Esophagus mucosa (tissue), 1 donor: ENCODE measurements at places on chromosomes 2 and 18.

- ATAC-seq: peak; percentile 17
Measured at GRCh38 chr2:43268066-43268953, 41.9 kb upstream of the ZFP36L2 start.

GRCh38 chr2:232491139-232491780 is 3.6 kb upstream of the ECEL1 start:
- ATAC-seq: no peak

- no peak for ATAC-seq
Measured at GRCh38 chr2:69095305-69095704, 82.3 kb downstream of the ANTXR1 start.

- ATAC-seq: no peak
Measured at GRCh38 chr2:85648619-85649018, 19.4 kb downstream of the SFTPB start.

- ATAC-seq: no peak
Measured at GRCh38 chr18:10403708-10404107, 50.7 kb upstream of the APCDD1 start.

- ATAC-seq: no peak
Measured at GRCh38 chr18:77203071-77203470, 46.6 kb upstream of the GALR1 start.

DNA sequence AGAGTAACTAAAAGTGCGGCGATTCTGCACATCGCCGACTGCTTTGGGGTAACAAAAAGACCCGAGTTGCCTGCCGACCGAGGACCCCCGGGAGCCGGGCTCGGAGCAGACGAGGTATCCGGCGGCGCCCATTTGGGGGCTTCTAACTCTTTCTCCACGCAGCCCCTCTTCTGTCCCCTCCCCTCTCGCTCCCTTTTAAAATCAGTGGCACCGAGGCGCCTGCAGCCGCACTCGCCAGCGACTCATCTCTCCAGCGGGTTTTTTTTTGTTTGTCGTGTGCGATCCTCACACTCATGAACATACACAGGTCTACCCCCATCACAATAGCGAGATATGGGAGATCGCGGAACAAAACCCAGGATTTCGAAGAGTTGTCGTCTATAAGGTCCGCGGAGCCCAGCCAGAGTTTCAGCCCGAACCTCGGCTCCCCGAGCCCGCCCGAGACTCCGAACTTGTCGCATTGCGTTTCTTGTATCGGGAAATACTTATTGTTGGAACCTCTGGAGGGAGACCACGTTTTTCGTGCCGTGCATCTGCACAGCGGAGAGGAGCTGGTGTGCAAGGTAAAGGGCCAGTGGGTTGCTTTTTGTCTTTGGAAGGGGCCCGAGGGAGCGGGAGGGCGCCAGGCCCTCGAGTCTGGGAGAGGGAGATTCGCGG is 1.4 kb downstream of the TRIB2 start:
- no peak for ATAC-seq

- no peak for ATAC-seq
Measured at GRCh38 chr2:44542520-44542919, 180.8 kb downstream of the CAMKMT start.

- peak; percentile 18 for ATAC-seq
Measured at GRCh38 chr2:240478346-240479110, 43.1 kb downstream of the GPC1 start.

DNA sequence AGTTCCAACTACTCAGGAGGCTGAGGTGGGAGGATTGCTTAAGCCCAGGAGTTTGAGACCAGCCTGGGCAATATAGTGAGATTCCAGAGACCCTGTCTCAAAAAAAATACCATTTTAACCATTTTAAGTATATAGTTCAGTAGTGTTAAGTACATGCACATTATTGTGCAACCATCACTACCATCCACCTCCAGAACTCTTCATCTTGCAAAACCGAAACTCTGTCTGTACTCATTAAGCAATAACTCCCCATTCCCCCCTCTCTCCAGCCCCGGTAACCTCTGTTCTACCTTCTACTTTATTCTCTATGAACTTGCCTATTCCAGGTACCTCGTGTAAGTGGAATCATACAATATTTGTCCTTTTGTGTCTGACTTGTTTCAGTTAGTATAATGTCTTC is 86.4 kb downstream of the GFPT1 start:
- ATAC-seq: no peak

- ATAC-seq: no peak
Measured at GRCh38 chr2:239559417-239560261, 158.8 kb upstream of the HDAC4 start.

- no peak for ATAC-seq
Measured at GRCh38 chr2:55883357-55883756, 40.2 kb downstream of the EFEMP1 start.

DNA sequence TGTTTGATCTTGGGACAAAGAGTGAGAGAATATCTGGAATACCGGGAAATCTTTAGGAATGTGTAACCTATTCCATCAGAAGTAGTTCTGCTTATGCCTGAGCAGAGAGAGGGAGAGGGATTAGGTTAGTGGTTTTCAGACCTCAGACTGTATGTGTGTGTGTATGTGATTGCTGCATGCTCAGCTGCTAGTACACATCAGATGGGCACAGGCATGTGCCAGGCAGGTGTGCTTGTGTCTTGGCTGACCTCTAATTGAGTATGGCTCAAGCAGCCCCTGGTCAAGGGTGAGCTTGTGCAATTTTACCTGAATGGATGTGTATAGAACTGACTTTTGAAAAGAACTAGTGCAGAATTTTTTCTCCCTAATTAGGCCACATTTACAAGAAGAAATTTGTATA is 91.2 kb downstream of the INSIG2 start:
- ATAC-seq: no peak

GRCh38 chr2:66439812-66440542 is 5.1 kb downstream of the MEIS1 start:
- no peak for ATAC-seq

- ATAC-seq: no peak
Measured at GRCh38 chr2:171763602-171764001, 76.3 kb downstream of the DYNC1I2 start.

DNA sequence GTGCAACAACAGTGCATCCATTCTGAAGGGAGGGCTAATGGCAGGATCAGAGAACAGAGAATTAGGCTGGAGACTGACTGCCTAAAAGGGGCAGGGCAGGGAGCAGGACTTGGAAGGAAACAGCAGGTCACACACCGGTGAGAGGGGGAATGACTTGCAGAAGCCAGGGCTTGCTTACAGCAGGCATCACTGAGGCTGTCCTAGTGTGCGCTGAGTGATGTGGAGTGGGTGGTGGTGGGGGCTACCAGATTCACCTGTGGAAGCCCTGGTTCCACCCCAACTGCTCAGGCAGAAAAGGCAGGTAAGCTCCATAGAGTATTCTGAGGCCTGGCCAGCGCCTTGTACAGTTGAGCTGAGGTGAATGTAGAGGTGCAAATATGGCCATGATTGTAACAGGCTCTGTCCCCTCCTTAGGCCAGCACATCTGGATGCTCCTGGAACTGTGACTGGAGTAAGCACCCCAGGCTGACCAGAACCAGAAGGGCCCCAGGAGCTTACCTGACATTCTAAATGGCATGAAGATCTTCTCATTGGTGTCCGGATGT is 49.4 kb downstream of the SFXN5 start:
- no peak for ATAC-seq

- no peak for ATAC-seq
Measured at GRCh38 chr2:142270291-142270690, 139.5 kb upstream of the LRP1B start.

- no peak for ATAC-seq
Measured at GRCh38 chr18:76956648-76957047, 134.3 kb downstream of the ZNF236 start.

- no peak for ATAC-seq
Measured at GRCh38 chr2:205571360-205571959, 110.8 kb upstream of the NRP2 start.

- no peak for ATAC-seq
Measured at GRCh38 chr18:67023059-67023458, 419.2 kb upstream of the CDH19 start.

DNA sequence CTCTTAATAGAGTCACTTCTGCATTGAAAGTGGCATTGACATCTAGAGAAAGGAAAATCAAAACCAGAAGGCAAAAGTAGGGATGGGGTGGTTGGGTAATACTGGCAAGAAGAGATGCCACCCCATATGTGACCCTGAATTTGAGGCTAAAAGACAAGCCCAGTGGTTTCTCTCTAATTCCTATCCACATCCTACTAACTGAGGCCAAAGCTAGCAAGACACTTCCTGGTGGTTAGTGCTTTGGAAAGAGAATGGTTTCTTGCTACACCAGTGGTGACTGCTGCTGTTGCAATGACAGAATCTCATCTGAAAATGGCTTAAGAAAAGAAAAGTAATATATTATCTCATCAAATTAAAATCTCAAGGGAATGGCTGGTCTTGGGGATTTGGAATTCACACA is 640.6 kb downstream of the EPHA4 start:
- no peak for ATAC-seq

- ATAC-seq: no peak
Measured at GRCh38 chr2:51085420-51086068, 53.6 kb upstream of the NRXN1 start.

- no peak for ATAC-seq
Measured at GRCh38 chr18:65994302-65994701, 243.5 kb downstream of the CDH7 start.

GRCh38 chr2:132562245-132562644 is 107.8 kb downstream of the LYPD1 start:
- ATAC-seq: no peak

GRCh38 chr18:70250781-70251180 is 38.1 kb upstream of the SOCS6 start:
- no peak for ATAC-seq

GRCh38 chr2:181004647-181005325 is 24.4 kb downstream of the UBE2E3 start:
- no peak for ATAC-seq

DNA sequence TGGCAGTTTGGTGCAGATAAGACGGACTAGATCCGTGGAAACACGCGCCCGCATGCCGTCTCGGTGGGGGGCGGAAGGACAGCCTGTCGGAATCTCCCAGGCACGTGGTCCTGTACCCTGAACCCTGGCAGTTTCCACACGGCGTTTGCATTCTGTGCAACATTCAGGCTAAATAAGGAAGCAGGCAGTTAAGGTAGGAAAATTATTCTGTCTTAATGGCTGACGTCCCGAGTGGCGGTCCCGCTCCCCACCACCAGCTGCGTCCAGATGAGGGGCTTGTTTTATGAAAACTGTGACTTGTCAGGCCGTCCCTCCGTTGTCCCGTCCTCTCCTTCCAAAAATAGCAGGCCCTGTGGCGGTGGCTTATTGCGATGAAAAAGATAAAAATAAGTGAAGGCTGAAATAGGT is 120.2 kb downstream of the NFATC1 start:
- no peak for ATAC-seq

DNA sequence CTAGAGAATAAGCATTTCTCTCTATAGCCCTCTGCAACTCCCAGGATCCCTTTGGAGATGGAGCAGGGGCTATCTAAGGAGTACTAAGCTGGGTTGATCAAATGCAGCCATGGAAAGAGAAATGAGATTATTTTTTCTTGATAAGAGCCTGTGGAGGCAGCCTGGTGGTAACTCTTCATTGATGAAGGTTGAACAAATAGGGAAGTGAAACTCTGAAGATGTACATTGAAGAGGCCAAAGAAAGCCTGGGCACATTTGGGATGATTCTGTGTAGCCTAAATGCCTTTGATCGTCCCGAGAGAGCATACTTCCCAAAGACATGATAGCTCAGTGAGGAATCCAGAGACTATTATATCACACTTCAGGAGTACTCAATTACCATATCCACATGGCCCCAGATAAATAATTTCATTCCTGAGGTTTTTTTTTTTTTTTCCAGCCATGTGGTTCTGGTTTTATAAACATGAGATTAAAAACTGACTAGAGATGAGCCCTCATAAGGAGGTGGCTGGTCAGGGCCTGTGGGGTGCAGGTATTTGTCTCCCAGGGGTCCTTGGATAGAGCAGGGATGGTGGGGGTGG is 192.5 kb downstream of the TPGS2 start:
- ATAC-seq: no peak

DNA sequence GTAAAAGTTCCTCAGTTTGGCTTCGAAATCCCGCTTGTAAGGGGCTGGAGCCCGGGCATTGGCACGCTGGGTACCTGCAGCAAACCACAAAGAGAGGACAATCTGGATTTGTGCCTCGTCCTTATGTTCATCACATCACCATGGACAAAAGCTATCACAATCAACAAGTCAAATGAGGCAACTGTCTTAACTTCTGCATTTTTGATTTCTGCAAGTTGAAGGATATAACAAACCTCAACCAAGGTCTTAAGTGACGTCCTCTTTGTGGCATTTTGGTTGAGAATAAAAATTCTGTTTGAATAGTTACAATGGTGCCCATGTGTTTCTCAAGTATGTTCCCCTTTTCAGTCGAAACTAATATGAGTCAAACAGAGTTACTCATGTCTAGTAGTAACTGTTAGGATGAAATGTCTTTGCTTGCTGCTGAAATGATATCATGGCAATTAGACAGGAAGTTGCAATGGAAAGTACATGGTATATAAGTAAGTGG is 70.8 kb upstream of the STK17B start:
- ATAC-seq: peak; percentile 64

DNA sequence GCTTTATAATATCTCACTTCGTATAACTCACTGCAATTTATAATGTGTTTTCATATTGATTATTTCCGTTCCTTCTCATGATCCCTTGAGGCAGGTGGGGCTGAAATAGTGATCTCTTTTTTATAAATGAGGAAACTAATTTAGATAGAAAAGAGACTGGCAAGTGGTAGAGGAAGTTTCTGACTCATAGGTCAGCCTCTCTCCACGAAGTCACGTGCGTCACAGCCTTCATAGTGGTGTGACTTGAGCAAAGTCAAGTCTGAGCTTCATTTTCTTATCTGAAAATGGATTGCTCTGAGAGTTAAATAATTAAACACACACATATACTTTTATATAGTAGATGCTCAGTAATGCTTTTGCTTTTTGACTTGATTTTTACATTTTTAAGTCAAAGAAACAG is 19.9 kb downstream of the ABCG5 start:
- ATAC-seq: peak; percentile 59

GRCh38 chr2:237200462-237200861 is 114.8 kb downstream of the COPS8 start:
- no peak for ATAC-seq

DNA sequence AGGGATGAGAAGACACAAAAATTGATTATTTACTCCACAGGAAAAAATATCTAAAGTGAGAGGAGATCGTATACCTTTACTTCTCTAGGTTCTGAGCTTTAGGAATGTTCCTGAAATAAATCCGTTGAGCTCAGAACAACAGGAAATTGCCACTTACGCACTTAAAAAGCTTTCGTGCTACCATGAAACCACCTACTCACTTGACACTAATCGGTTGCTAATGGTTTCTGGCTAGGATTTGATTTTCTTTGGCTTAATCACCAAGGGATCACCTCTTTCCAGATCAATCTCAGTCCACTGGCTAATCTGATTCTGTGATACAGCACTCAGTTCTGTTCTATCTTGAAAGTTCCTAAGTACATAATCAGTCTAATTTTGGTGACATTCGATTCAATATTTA is 419.6 kb downstream of the DLGAP1 start:
- ATAC-seq: no peak

- ATAC-seq: peak; percentile 27
Measured at GRCh38 chr2:131055169-131056065, 37.8 kb downstream of the FAM168B start.

- peak; percentile 35 for ATAC-seq
Measured at GRCh38 chr2:159201360-159202063, 85.0 kb downstream of the WDSUB1 start.
